ENCODE measurements at places on chromosomes 11 and 22.

DNA sequence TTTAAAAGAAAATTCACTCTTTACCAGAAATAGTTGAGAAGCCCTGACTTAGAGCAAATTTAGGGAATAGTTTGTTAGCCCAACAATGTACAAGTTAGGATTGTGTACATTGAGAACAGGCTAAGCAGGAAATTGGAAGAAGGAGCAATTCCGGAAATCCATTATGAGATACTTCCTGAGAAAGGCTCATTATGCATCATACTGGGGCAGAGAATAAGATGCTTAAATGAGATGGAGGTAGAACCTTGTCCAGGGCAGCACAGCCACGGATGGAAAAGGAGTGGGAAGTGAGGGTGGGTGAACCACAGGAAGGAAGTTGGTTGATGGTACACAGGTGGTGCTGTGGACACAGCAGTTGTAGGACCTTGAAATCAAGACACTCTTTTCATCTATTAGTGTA is 180.2 kb downstream of the PGR start:
- DNase-seq: no peak

GRCh38 chr11:45885921-45886721 is 670 bp downstream of the MAPK8IP1 start:
- no peak for DNase-seq

- no peak for DNase-seq
Observed at GRCh38 chr22:39662686-39663052, 92.1 kb downstream of the CACNA1I start.

DNA sequence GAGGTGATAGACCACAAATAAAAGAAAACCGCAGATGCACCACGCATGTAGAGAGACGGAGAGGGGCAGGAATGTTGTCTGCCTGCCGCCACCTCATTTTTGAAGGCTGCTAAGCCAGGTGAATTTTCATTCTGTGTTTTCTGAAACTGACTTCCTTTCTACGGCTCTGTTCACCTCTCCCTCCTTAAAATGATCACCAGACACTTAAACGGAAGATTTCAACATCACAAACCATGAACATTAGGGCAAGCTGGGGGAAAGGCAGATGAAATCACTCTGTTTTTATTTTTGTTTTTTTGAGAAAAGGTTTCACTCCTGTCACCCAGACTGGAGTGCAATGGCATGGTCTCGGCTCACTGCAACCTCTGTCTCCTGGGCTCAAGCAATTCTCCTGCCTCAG is 232.4 kb downstream of the MIAT start:
- DNase-seq: no peak

DNA sequence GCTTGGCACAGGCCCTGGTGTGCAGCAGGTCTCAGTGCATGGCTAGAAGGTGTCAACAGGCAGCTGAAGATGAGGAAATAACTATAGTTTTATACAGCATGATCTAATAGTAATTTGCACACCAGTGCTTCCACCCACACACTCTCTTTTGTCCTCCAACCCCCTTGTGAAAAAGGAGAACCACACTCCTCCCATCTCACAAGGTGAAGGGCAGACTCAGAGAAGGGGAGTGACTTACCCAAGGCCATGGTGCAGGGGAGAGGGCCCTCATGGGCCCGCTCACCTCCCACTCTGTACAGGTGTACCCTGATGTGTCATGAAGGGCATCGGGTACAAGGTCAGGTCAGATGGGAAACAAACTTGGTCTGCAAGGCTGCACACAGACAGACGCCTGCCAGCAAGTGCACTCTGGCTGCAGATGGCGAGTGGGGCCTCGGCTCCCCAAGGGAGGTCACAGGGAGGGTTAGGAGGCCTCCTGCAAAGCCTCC is 53.4 kb downstream of the DGCR2 start:
- DNase-seq: no peak

- no peak for DNase-seq
Observed at GRCh38 chr11:70085815-70086769, 8.0 kb downstream of the ANO1 start.

GRCh38 chr11:31628111-31628510 is 118.5 kb downstream of the ELP4 start:
- no peak for DNase-seq

DNA sequence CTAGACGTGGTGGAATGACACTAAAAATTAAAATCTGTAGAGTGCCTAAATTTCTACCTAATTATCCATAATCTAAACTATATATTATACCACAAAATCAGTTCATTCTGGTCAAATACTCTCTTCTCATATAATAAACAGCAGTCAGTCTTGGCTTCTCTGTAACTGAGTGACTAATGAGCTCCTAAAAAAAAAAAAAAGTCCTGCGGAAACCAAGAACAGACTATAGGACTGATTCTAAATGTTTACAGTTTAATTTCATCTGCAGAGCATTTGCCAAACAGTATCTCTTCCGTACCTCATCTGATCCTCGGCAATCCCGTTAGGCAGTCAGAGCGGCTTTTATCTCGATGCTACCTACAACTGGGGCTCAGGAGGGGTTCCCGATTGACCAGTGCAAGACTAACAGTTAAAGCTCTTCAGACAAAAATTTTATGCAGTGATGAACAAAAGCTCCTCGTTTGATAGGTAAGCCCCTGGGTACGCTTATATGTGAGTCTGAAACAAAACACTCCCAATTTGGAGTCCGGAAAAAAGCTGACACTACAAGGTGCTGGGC is 686 bp downstream of the KIF18A start:
- no peak for DNase-seq

DNA sequence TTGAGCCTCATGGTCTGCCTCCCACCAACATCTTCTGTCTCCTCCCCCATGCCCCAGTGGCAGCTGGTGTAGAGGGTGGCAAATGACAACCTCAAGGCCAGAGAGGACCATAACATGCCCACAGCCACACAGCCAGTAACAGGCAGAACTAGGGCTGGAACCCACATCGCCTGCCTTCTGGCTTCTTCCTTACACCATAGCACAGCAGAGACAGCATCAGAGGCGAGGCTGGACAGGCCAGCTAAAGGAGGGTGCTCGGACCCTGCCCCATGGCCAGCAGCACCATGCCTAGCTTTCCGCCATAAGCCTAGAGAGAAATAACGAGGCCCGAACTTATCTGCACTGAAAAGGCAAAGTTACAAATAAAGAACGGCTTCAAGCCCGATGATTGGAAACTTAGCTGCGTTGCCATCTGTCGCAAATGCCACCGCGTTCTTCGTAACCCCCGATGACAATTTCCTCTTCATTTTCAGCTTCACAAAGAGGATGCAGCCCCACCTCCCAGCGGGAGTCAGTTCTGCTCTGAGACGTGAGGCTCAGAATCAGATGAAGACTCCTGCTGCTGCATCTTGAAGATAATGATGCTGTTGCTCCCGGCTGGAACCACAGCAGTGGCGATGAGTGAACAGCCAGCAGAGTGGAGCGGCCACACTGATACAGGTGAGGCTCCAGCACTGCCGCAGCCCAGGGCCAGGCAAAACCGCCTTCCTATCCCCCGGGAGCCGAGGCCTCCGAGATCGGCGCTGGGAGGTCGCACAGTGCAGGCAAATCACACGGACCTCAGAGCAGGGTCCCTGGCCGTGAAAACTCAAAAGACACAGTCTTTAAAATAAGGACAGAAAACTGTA is 73.8 kb upstream of the RTL6 start:
- no peak for DNase-seq

All from amniotic stem cell (primary cell).